T-helper 17 cell (primary cell): ENCODE measurements at places on chromosomes 4 and X.

DNA sequence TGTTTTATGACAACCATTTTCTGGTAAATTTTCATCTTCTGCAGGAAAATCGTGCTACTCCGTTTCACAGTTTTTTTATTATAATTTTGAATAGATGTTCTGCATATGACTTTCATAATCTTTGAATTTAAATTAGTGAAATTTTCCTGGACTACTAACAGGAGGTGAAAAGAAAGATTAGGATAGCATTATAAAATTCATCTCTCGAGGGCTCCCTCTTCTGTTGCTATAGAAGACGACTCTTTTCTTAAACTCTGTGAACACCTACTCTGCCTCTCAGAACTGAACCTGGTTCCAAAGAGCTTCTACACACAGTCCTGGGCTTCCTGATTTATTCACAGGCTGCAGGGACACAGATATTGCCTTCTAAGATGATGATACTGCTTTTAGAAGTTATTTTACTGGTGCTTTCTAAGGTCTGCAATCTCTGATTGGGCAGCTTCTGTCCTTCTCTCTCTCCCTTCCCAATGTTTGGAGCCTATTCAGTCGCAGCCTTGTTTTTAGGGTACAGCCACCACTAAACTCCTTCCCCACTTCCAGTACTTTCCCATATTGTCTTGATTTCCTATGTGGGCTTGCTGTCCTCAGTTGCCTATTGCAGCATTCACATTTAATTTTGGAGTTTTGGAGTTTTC, 10.1 kb upstream of the SAP30 start:
- no peak overlapping the region for H3K4me3 ChIP-seq
- no peak for DNase-seq
- peaks cover 4% of the 10 kb centered on the region for H3K27me3 ChIP-seq
- no peak overlapping the region for H3K27ac ChIP-seq
- H3K4me1 ChIP-seq, result peaks cover 8% of the 10 kb centered on the region

GRCh38 chrX:13923845-13924244, 105.8 kb downstream of the GEMIN8 start:
- H3K27me3 ChIP-seq, result no peaks in the 10 kb centered on the region
- H3K27ac ChIP-seq, result no peak overlapping the region
- H3K4me3 ChIP-seq, result no peak overlapping the region
- peaks cover 2% of the 10 kb centered on the region for H3K4me1 ChIP-seq

- no peak overlapping the region for H3K27ac ChIP-seq
- H3K36me3 ChIP-seq, result no peaks in the 10 kb centered on the region
- no peaks in the 10 kb centered on the region for H3K27me3 ChIP-seq
Measured at GRCh38 chr4:79338148-79338547, 12.3 kb upstream of the NAA11 start.

- no peak overlapping the region for H3K4me3 ChIP-seq
- H3K27me3 ChIP-seq, result peaks cover 9% of the 10 kb centered on the region
- no peak overlapping the region for H3K27ac ChIP-seq
- no peak for DNase-seq
- H3K36me3 ChIP-seq, result no peaks in the 10 kb centered on the region
- no peaks in the 10 kb centered on the region for H3K4me1 ChIP-seq
Measured at GRCh38 chr4:55783584-55783983, 36.0 kb upstream of the EXOC1L start.

DNA sequence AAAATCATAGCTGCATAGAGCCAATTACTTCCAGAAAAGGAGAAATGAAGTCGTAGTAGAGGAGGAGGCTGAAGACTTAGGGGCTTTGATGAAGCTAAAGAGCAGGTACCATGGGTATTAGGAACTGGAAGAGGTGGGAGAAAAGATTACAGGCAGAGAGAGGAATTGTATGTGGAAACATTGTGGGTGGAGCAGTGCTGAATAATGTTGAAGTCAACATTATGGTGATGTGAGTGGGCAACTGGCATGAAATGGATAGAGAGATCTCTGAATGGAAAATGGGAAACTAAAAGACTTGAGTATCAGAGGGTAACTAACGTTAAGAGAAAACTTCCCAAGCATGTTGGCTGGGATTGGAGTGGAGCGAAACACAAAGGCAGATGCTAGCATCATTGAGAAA, 92.5 kb downstream of the AREG start:
- peaks cover 23% of the 10 kb centered on the region for H3K27me3 ChIP-seq
- DNase-seq, result no peak
- H3K36me3 ChIP-seq, result peaks cover 5% of the 10 kb centered on the region
- H3K27ac ChIP-seq, result no peak overlapping the region
- H3K4me3 ChIP-seq, result no peak overlapping the region
- peaks cover under 1% of the 10 kb centered on the region for H3K4me1 ChIP-seq

DNA sequence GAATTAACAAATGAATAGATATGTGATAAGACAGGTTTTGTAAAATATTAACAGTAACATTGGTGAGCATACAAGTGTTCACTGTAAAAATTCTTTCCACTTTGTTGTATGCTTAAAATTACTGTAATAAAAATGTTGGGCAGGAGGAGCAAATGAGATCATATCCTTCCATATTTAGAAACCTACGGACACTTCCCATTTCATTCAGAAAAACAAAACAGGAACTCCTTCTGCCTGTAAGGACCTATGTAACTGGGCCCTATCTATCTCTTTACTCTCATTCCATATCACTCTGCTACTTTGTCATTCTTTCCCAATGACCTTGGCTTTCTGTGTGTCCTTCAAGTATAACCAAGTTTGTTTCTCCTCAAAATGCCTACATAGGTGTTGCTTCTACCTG, 53.7 kb upstream of the SLC39A8 start:
- no peak overlapping the region for H3K27ac ChIP-seq
- H3K27me3 ChIP-seq, result no peaks in the 10 kb centered on the region
- H3K4me1 ChIP-seq, result no peaks in the 10 kb centered on the region
- H3K36me3 ChIP-seq, result no peaks in the 10 kb centered on the region
- no peak overlapping the region for H3K4me3 ChIP-seq

- H3K27ac ChIP-seq, result no peak overlapping the region
- H3K36me3 ChIP-seq, result no peaks in the 10 kb centered on the region
- no peak overlapping the region for H3K4me3 ChIP-seq
- no peaks in the 10 kb centered on the region for H3K27me3 ChIP-seq
Measured at GRCh38 chrX:70247252-70247651, 12.8 kb downstream of the P2RY4 start.

DNA sequence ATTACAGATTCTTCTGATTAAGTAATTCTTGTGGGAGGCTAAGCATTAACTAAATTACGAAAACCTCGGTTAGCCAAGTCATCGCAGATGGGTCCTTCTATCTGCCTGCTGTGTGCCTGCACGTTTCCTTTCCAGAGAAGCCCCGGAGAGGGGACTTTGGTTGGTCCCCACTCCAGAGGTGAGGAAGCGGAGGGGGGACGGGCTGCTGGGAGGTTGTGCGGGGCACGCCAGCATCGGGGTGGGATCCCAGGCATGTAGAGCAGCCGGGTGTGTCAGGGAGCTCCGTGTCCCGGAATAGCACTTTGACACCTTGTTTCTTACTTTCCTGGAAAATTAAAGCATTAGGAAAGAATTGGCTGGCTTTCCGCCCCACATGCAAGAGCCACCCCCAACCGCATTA, 26.6 kb downstream of the PIGG start:
- DNase-seq, result no peak
- peaks cover 15% of the 10 kb centered on the region for H3K36me3 ChIP-seq
- peaks cover 3% of the 10 kb centered on the region for H3K4me1 ChIP-seq
- no peaks in the 10 kb centered on the region for H3K27me3 ChIP-seq

GRCh38 chrX:119251386-119251785, 15.3 kb downstream of the PGRMC1 start:
- peaks cover 6% of the 10 kb centered on the region for H3K36me3 ChIP-seq
- no peak overlapping the region for H3K4me3 ChIP-seq
- H3K4me1 ChIP-seq, result no peaks in the 10 kb centered on the region
- H3K27me3 ChIP-seq, result peaks cover 6% of the 10 kb centered on the region

DNA sequence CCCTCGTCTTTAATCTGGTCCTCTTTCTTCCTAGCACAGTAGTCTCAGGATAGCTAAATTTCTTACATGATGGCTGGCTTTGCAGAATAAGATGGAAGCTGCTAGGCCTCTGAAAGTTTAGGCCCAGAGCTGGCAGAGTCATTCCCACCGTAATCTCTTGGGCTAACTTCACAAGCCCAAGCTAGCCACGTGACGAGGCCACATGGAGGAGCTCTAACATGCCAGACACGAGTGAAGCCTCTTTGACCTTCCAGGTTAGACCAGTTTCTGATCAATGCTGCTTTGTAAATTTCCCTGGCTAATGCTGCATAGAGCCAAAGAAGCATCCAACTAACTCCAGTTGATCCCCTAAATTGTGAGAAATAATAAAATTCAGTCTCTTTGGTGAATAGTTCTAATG, 9.5 kb upstream of the CENPE start:
- no peak for DNase-seq
- H3K27ac ChIP-seq, result no peak overlapping the region
- H3K4me3 ChIP-seq, result no peak overlapping the region
- H3K36me3 ChIP-seq, result peaks cover 2% of the 10 kb centered on the region
- H3K4me1 ChIP-seq, result no peaks in the 10 kb centered on the region

DNA sequence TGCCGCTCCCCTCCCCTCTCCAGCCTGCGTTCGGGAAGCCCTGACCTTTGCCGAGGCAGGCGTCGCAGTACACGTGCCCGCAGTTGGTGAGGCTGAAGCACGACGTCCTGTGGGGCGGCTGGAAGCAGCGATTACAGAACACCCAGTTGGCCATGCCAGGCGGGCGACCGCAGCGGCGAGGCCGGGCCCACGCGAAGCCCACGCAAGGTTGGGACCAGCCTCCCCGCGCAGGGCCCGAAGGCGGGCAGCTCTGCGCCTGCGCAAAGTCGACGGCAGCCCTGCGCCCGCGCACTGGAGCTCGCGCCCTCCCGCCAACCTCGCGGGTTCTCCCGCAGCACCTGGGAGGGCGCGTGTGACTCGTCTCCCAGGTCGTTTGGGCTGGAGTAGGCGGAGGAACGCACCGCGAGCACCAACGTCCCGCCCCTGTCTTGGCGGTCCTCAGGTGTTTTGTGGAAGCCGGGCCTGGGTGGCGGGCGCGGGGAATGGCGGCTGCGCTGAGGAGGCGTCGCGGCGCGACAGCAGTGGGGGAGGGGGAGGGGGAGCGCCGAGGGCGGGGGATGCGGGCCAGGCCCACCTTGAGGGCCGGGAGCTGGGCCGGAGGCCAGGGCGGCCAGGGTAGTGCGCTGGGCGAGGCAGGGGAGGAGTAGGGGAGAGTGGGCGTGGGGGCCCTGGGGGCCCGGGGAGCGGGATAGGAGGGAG, at the start of gene RNF212:
Gene RNF212, minus strand, starts transcription at position 254 of the 699 bp plus-strand sequence. Its CDS starts 100 bp downstream, at position 154.
- peak; percentile 36 for DNase-seq
- H3K4me1 ChIP-seq, result peaks cover 16% of the 10 kb centered on the region
- no peak within 1 kb of the TSS for H3K27ac ChIP-seq
- peaks cover 61% of the 10 kb centered on the region for H3K27me3 ChIP-seq

DNA sequence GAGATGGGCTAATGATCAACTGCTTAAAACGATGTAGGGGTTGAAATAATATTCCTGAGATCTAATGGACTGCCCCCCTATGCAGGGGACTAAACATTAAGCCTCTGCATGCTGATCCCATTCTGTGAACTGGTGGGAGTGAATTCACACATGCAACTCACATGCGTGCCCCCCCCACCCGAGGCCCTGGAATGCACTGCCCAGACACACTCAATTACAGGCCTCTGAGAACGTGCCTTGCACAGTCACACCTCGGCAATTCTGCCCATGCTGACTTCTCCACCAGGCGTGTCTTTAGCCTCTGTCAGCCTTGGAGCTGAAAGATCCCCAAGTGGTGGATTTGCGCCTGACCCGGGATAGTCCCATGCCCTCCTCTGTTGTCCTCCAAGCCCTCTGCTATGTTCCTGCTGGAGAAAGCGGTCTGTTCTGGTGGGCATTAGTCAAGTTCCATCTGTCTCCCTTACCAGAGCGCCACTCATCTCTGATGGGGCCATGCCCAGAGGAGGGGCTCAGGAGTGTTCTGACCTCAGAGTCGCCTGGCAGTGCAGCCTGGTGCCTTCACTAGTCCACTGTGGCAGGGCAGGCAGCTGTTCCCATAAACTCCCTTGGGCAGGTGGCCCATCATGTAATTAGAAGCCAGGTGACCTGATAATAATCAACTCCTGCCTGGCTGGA, 86.5 kb downstream of the DRD5 start:
- no peak overlapping the region for H3K27ac ChIP-seq
- no peaks in the 10 kb centered on the region for H3K36me3 ChIP-seq
- H3K4me3 ChIP-seq, result no peak overlapping the region
- H3K4me1 ChIP-seq, result peaks cover 2% of the 10 kb centered on the region

GRCh38 chr4:169090484-169091215, 80.6 kb upstream of the CBR4 start:
- no peak for DNase-seq
- no peak overlapping the region for H3K27ac ChIP-seq
- H3K4me1 ChIP-seq, result no peaks in the 10 kb centered on the region

DNA sequence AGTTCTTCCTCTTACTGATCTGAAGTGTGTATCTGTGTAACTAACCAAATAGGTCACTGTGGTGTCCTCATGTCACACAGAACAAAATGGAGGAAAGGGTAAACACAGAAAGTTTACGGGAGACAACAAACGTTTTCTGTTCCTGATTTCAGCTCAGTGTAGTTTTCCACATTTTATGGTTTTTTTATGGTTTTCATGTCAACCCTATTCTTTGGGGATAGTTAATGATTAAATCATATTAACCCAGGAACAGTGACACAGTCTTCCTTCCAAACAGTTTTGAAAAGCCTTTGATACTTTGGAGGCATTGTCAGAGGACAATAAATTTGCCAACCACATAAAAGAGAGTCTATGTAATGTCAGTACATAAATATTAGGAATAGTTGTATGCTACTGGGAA, 4.2 kb downstream of the LNX1 start:
- H3K4me1 ChIP-seq, result peaks cover 6% of the 10 kb centered on the region
- no peak overlapping the region for H3K4me3 ChIP-seq
- no peak for DNase-seq
- peaks cover 61% of the 10 kb centered on the region for H3K27me3 ChIP-seq
- no peak overlapping the region for H3K27ac ChIP-seq

DNA sequence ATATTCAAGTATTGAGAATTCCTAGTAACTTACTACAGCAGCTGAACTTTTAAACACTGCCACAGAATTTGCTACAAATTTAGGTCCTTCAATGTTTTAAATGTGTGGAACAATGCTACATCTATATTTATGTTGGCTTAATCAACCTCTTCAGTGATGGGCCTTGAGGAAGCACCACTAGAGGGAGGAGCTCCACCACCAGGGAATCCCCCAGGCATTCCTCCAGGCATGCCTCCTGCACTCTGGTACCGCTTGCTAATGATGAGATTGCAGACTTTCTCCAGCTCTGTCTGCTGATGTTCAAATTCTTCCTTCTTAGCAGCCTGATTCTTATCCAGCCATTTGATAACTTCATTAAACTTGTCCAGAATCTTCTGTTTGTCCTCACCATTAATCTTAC, 190.8 kb downstream of the HTR2C start:
- DNase-seq, result no peak
- no peaks in the 10 kb centered on the region for H3K4me1 ChIP-seq
- H3K4me3 ChIP-seq, result no peak overlapping the region
- H3K27ac ChIP-seq, result no peak overlapping the region

GRCh38 chr4:59571805-59572430, 1628.2 kb upstream of the ADGRL3 start:
- H3K4me3 ChIP-seq, result no peak overlapping the region
- no peaks in the 10 kb centered on the region for H3K27me3 ChIP-seq
- no peak for DNase-seq
- no peaks in the 10 kb centered on the region for H3K36me3 ChIP-seq

- H3K36me3 ChIP-seq, result no peaks in the 10 kb centered on the region
- no peak overlapping the region for H3K4me3 ChIP-seq
- no peaks in the 10 kb centered on the region for H3K4me1 ChIP-seq
Measured at GRCh38 chr4:117154251-117154650, 68.9 kb upstream of the TRAM1L1 start.
